ENCODE measurements at places on chromosomes 2 and 18.

GRCh38 chr2:209277444-209277843 lies 146.4 kb upstream of the MAP2 start:
- DNase-seq, result no peak

- peak; percentile 74 for DNase-seq
Measured at GRCh38 chr2:73089270-73090030, 17.9 kb upstream of the SFXN5 start.

DNA sequence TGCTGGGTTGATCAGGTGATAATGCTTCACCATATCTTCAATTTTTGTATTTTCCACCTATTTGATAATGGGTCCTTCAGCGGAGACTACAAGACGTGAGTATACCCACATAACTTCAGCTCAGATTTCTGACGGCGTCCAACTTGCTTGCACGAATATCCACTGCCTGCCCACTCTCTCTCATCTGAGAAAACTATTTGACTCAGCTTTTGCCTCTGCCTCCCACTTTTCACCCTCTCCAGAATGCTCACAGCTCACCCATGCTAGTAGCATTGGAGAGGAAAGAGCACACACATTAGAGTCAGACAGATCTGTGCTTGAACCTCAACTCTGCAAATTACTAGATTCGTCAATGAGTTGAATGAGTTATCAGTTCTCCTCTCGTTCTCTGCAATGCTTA lies 166.8 kb downstream of the BCL2 start:
- DNase-seq, result no peak

DNA sequence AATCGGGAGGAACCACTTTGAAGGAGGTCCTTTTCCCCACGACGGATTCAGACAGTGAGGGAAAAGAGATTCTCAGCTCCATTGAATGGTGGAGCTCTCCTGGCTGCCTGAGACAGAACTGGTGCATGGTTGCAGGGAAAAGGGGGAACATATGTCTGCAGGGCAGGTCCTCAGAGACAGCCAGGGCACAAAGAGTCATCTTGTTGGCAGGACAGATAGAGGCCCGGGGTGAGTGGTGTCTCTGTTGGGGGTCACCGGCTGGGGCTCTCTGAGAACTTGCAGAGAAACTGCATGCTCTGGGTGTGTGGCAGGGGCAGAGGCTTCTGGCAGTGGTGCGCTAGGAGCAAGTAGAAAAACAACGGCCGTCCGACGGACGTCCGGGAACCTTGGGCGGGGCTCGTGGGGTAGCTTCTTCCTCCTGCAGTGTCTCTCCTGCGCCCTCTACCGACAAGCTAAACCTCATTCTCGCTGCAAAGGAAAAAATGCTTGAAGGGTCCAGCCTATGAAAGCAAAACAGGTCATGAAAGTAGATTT lies 94.3 kb downstream of the CDCA7 start:
- peak; percentile 87 for DNase-seq

DNA sequence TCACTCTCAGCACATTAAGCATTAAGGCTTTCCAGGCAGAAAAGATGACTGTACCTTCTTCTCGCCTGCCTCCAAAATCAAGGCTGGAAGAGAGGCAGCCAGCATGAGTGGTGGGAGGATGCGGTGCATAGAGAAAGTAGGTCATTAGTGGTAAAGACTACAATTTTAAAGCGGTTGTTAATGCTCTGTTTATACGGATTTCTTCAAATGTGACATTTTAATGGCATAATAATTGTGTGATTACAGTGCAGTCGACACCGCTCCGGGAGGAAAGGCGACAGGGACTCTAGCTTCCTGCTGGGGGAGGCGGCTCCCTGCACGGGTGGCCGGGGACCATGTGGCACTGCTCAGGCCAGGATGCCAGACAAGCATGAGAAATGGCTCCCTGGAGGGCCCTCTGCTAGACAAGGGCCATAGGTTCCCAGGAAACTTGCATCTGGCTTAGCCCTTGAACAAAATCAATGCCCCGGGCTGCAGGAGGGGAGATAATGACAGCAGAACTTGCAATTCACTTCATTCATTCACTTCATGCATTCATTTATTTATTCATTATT lies 129.6 kb downstream of the GALNT14 start:
- DNase-seq, result no peak

- no peak for DNase-seq
Measured at GRCh38 chr2:239955989-239956817, 68.9 kb downstream of the NDUFA10 start.

GRCh38 chr2:49840428-49840975 lies 686.2 kb upstream of the FSHR start:
- DNase-seq, result no peak
